ENCODE measurements at places on chromosomes 1 and 21.

DNA sequence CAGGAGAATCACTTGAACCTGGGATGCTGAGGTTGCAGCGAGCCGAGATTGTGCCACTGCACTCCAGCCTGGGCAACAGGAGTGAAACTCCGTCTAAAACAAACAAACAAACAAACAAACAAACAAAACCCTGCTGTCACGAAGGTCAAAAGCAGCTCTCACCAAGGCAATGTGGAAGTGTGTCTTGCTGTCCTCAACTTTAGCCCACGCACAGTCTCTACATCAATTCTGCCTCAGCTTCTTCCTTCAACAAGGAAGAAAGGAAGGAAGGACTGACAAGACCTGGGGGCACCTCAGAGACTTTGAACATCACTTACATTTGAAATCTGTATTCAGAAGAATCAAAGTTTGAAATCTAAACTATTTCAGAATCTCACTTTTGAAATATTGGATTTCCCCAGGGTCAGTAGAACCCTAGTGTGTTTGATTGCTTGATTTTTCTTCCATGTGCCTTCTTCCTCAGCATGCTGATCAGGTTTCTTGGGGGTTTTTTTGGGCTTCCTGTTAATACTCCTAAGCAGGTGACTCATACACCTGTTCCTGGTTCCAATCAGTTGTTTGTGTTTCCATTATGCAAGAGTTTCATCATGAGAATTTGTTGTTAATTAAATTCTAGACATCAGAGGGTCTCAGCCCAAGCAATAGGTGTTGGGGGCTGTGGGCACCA, 6.5 kb upstream of the CSTB start:
- no peak for DNase-seq

DNA sequence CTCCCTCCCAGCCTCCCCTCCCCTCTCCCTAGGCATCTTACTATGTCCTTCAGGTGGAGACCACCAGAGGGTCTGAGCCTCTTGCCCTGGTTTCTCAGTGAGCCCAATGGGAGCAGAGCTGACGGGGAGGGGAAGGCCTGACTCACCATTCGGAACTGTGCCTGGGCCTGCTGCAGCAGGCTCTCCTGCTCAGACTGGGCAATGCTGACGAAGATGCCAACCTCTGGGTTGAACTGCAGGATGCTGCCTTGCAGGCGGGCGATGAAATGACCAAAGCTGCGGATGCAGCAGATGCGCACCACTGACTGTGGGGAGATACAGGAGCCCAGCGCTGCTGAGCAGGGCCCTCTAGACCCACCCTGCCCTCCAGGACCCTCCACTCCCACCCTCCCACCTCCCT, 11.0 kb upstream of the PAQR6 start:
- DNase-seq: no peak

GRCh38 chr1:236336084-236336483, 54.3 kb upstream of the ERO1B start:
- peak; percentile 43 for DNase-seq

DNA sequence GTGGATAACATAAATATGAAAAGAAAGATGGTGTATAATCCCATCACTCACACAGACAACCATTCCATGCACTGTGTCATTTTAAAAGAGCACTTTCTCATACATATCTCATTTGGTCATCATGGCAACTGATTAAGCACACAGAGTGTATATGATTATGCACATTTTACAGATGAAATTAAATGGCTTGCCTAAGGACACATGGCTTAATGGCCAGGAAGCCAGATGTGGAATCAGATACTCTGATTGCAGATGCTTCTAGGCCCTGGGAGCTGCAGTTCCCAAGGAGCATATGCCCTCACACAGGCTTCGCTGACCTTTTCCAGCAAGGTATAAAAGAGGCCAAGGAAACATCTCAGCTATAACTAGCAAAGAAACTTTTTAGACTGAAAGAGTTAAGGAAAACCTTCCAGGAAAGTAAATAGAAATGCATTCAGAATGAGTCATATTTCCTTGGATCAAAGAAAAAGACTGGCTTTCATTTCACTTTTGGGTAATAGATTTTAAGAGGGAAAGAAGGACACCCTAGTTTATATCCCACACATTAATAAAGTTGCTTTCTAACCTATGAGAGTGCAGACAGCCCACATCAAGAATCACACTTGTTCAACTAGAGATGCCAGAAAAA, 19.6 kb upstream of the FAM89A start:
- no peak for DNase-seq

- no peak for DNase-seq
These were observed 21.7 kb upstream of the SH3D21 start for GRCh38 chr1:36284517-36284916.

DNA sequence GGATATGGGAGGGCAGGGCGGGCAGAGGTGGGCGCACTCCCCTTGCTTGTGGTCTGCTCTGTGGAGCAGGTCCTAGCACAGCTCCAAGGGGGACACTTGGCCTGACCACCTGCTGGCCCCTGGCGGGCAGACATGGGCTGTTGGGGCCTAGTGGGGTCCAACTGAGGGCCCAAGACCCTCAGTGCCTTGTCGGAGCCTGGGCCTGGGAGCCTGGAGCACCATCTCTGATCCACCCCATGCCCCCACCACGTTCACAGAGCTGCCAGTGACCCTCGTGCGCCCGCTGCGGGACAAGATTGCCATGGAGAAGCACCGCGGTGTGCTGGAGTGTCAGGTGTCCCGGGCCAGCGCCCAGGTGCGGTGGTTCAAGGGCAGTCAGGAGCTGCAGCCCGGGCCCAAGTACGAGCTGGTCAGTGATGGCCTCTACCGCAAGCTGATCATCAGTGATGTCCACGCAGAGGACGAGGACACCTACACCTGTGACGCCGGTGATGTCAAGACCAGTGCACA, 70.6 kb downstream of the OBSCN start:
- DNase-seq: peak; percentile 62

DNA sequence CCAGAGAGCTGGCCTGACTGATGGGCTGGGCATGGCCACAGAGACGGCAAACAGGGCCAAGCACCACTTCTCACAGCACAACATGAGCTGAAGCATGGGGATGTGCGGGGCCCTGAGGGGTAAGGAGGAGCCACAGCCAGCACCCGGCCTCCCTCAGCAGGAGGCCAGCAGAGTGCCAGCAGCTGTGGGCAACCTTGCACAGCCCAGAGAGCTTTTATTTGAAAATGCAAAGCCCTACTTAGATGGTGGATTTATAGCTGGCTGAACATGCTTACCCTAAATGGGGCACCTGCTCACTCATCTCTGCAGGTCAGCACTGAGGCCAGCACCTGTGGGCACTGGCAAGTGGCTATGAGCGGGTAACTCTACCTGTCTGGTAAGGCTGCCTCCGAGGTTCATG, 44.1 kb downstream of the SLC66A1 start:
- no peak for DNase-seq

DNA sequence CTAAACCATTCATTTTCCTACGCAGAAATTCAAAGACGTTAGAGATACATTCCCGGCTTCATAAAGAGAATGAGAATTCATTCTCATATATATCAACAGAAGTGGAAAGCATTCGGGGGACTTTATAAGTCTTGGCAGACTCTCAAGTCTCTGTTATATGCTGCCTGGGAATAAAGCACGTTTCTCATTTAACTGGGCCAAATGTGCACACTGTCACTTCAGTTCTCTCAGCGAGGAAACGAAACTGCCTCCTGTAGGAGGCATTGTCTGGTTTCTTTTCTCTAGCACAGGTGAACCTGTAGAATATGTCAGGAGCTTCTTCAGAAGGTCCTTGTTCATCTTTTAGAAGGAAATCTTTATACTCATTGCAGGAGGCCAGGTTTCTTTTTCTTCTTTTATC, 367.6 kb downstream of the PTBP2 start:
- DNase-seq: no peak

GRCh38 chr1:201039876-201040275, 16.4 kb upstream of the KIF21B start:
- DNase-seq: no peak

- no peak for DNase-seq
These were observed 470.2 kb downstream of the CAMTA1 start for GRCh38 chr1:7255303-7256058.

Data from lower leg skin (tissue), 4 donors.